NCI-H510A (cell line): ENCODE measurements at places on chromosomes 6 and 20.
A peak's percentile ranks its signal among the peaks of the same experiment; 100 is the strongest.

- DNase-seq, result no peak
Measured at GRCh38 chr6:27176523-27177484, 70.7 kb upstream of the PRSS16 start.

DNA sequence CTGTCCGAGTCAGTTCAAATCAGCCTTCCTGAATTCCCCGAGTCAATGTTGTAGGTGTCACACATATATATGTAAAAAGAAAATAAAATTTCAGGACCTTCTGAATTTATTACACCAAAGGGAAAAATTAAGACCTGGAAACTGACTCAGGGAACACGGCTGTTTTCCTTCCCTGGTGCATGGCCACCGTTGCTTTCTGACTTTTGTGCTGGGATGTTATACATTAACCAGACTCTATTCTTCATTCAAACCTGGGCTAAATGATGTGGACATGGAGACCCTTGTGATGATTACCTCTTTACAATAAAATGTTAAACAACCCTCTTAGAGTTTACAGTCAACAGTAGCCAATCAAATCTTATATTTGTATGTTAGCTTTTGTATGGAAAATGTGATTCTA lies 51.4 kb upstream of the PLEKHG1 start:
- DNase-seq, result no peak

GRCh38 chr6:108132863-108133262 lies 33.0 kb upstream of the NR2E1 start:
- no peak for DNase-seq

DNA sequence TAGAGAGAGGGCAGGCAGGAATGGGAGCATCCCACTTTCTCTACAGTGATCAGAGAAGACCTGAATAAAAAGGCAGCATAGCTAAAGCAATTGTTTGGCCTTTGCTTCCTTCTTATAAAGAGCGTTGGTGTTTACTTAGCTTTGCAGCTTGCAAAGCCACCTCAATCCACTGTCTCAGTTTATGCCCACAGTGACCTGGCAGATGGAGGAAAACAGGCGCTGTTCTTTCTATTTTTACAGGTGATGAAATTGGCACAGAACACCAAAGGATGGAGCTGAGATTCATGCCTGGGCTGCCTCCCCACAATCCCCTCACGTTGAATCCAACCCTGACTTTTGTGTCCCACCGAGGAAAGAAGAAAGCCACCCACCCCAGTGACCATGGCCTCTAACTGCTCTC lies 130.5 kb downstream of the TTLL2 start:
- DNase-seq, result no peak

GRCh38 chr6:44662461-44663121 lies 275.1 kb downstream of the CDC5L start:
- DNase-seq, result peak; percentile 49

DNA sequence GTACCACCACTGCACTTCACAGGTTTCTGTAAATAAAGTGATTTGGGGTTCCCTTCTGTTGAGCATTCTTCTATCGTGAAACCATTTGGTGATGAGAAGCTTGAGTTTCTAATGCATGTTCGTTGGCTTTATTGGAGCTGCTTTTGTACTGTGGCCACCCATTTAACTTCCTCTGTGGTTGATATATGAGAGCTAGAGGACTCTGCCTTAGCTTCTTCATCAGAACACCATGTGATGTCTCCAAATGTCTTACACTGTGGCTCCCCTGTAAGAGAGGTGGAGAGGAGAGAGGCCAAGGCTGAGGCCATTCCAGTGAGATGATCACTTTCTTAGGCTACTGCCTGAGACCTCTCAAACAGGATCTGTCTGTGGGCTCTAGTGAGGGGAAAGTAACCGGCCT lies 114.5 kb downstream of the SLC16A10 start:
- DNase-seq, result no peak

DNA sequence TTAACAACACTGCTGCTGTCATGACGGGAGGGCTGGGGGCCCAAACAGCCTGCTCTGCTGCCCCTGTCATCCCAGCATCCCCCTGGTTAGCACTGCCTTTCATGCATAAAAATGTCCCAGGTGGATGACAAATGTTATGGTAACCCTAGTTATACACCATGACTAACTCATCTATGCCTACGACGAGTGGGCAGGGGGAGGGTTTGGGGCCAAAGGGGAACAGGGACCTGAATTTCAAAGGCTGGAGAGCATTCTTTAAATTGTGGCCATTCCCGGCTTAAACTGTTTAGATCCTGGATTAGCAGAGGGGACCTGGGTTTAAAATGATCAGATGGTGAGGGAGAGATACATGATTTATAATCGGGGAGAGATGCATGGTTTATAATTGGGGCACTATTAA lies 24.4 kb downstream of the GNAS-AS1 start:
- DNase-seq, result no peak

GRCh38 chr20:21512634-21513180 lies 1.2 kb downstream of the NKX2-2 start:
- no peak for DNase-seq

DNA sequence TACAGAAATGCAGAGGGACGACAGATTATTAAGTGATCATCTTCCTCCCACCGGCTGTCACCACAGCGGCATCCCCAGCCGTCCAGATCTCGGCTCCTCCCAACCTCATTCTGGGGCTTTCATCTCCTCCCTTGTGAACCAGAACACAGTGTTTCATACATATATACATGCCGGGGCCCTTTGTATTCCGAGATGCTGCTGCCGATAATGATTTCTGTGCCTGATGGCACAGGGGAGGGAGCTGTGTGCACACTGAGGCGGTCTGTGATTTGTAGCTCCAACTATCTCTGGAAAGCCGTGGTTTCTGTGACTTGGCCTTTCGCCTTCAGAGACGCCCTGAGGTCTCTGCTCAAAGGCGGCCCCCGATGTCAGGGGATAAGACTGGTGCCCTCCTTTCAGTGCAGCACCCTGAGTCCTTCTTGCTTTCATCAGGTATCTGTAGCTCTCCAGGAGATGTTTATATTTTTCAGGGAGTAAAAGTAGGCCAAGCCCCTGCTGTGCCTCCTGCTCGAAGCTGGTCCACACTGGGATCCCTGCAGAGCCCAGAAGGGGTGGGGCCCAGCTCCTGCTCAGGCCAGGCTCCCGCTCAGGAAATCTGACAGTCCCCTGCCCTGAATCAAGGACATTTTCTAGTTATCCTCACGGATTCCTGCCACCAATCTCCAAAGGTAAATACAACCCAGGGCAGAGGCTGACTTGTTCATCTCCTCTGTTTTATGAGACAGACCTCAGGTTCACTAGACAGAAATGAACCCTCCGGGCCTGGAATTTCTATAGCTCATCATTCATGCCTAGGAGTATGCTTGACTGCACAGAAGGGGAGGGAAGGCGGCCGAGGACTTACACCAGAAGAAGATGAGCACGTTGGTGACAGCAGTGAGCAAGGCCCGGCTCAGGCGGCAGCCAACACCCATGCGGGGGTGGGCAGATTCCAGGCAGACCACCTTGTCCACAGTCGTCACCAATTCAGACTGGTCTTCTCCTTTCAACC lies 11.2 kb downstream of the LEMD2 start:
- DNase-seq, result no peak

GRCh38 chr20:4225745-4226144 lies 210.4 kb upstream of the RNF24 start:
- DNase-seq, result no peak

DNA sequence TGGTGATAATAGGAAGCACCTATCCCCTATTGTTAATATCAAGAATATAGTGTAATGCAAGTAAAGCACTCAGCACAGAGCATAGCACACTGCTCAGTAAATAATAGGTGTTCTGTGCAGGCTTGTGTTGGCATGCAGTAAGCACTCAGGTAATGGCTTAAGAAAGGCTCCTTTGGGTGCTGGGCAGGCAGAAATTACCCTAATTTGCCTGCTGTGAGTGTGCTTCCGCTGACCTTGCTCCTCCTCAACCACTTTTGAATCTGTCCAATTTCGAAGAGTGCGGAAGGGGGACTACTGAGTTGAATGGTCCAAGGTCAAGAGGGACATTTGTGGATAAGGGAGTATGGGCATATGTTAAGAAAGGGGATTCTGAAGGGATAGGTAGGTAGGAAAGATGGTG lies 15.4 kb downstream of the SRSF3 start:
- DNase-seq, result no peak

DNA sequence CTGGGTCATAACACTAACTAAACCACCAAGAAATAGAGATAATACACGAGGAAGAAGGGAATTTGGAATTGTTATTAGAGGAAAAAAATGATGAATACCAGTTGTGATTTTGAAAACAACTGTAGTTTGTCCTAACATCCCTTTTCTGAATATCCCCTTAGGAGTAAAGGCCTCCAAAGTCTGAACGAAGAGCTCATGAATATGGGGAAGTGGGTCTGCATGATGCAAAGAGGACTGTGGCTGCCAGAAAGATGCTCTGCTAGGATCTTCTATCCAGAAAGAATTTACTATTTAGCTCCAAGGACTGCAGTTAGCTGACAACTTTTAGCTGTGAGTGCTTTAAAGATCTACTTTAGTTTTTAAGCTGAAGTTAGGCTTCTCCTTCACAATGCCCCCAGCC lies 308.8 kb upstream of the HS3ST5 start:
- DNase-seq, result no peak

- no peak for DNase-seq
Measured at GRCh38 chr6:129695373-129696027, 14.5 kb downstream of the ARHGAP18 start.

GRCh38 chr6:158170656-158171081 lies 2.5 kb downstream of the GTF2H5 start:
- no peak for DNase-seq
